ENCODE measurements at places on chromosomes 2 and 18. TPM values are rescaled to one million over a fixed set of nuclear protein-coding genes. Genes with fewer than 3 reads are reported as not detected.

Gene CCDC102B
- total RNA-seq, result 0.93 TPM

Gene CTLA4
- total RNA-seq, result not detected

Gene WDPCP
- 12.8 TPM for total RNA-seq

Gene CD302
- total RNA-seq, result 15.9 TPM

Gene CFC1
- total RNA-seq, result not detected

Gene TSPYL6
- total RNA-seq, result not detected

Gene L3MBTL4
- 0.57 TPM for total RNA-seq

Gene CCDC68
- total RNA-seq, result 3.0 TPM

Gene ARHGAP25
- total RNA-seq, result 3.0 TPM

Gene FLACC1
- 2.3 TPM for total RNA-seq

Data from thoracic aorta endothelial cell (primary cell).